ENCODE measurements at places on chromosomes 12 and 14.

DNA sequence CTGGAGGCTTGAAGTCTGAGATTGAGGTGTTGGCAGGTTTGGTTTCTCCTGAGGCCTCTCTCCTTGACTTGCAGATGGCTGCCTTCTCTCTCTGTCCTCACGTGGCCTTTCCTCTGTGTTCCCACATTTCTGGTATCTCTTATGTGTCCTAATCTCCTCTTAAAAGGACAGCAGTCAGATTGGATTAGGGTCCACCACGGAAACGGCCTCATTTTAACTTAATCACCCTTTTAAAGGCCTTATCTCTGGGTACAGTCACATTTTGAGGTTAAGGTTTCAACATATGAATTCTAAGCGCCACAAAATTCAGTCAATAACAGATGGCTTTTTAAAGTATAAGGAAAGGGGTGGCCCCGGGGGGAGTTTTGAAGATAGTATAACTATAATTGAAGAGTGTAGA is 33.5 kb downstream of the UNC79 start:
- DNase-seq = no peak

DNA sequence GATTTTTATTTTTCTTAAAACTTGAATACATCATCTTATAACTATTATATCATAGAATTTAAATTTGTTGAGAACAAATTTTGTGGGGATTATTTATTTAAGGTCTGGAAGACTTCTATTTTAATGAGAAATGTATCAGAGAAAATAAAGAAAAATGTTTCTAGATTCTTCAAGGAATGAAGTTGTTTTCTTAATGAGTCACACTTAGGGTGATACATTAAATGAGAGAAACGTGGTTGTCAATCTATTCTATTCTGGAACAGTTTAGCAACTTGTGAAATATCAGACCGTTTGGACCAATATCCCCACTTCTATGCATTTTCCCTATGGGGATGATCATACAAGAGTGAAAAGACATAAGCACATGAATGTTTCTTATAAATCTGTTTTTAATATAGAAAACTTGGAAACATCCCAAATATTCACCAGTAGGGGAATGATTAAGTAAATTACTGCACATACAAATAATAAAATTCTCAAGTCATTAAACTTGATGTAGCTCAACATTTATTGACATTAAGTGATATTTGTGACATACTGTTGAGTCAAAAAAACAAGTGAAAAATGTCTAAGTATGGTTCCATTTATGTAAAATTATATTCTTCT is 88.5 kb downstream of the E2F7 start:
- no peak for DNase-seq

DNA sequence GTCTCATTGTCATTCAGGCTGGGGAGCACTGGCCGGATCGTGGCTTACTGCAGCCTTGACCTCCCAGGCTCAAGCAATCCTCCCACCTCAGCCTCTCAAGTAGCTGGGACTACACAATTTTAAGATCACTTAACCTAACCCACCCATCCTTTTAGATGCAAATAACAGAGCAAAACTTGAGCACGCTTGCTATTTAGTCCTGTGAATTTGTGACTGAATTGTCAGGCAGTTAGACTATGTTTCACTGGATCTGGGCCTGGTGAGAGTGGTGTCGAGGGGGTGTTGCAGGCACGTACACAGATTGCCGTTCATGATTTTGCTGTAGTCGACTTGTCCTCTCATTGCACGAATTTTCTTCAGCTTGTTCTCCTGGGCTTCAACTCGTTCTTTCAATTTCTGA is 38.2 kb downstream of the ZFYVE21 start:
- DNase-seq = no peak

- no peak for DNase-seq
Observed at GRCh38 chr12:128807161-128807724, 16.5 kb downstream of the SLC15A4 start.

- no peak for DNase-seq
Observed at GRCh38 chr14:68941820-68942219, 37.3 kb downstream of the ACTN1 start.

DNA sequence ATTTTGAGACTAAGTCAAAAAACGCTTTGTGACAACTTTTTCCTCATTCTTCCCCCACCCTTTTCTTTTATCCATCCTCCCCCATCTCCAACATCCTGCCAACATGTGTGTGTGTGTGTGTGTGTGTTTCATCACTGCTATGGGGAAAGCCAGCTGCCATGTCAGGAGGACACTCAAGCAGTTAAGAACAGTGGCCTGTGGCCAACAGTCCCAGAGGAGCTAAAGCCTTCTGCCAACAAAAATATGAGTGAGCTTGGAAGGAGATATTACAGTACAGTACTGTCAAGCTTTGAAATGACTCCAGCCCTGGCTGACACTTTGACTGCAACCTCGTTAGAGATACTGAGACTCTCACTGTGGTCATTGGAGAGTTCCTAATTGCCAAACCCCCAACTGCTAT is 5.0 kb upstream of the CSRP2 start:
- DNase-seq = no peak

DNA sequence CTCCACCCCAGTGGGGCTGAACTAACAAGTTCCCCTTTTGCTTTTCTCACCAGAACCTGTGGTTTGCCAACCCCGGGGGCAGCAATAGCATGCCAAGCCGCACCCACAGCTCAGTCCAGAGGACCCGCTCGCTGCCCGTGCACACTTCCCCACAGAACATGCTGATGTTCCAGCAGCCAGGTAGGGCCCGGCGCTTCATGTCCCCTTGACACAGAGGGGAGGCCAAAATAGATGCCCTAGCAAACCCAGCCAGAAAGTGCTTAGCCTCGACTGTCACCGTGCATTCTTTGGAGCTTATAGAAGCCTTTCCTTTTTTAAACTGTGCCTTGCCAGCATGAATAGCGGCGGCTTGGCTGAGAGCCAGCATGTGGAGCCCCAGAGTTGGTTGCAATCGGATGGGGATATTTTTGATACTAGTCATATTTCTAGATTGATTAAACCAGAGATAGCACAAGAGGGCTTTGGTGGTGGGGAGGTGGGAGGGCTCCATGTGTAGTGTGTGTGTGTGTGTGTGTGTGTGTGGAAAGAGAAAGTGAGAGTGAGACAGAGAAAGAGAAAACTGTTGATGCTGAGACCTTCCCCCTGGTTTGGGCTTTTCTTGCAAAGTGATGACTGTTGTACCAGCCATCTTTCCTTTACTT is 126.1 kb downstream of the GCH1 start:
- DNase-seq = no peak

DNA sequence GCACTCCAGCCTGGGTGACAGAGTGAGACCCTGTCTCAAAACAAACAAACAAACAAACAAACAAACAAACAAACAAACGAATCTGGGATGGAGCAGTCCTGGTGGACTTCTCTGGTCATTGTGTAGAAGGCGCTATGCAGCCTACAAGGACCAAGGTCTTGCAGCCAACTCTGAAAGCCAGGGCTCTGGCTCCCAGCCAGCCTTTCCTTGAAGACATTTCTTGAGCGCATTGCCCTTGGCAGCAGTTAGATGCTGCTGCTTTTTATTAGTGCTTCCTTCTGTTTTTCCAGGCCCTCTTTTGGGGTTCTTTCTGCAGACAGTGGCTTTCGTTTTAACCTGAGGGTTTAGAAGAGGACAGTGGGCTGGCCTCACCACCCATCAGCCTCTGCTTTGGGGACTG is 20.2 kb downstream of the CCDC177 start:
- no peak for DNase-seq

- DNase-seq = no peak
Observed at GRCh38 chr12:93686572-93687356, 9.6 kb downstream of the CRADD start.

GRCh38 chr14:59055006-59055405 is 133.5 kb upstream of the DAAM1 start:
- DNase-seq = no peak

All from amygdala (tissue), 56 donors.